Vagina (tissue), 2 donors: ENCODE measurements at places on chromosomes 4 and X.

DNA sequence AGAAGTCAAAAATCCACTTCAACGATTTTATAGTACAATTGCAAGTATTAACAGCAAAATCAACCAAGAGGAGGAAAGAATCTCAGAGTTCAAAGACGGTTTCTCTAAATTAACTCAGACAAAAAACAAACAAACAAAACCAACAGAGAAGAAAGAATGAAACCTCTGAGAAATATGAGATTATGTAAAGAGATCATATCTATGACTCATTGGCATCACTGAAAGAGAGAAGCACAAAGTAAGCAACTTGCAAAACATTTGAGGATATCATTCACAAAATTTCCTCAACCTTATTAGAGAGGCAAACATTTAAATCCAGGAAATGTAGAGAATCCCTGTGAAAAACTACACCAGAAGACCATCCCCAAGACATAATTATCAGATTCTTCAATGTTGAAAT, 370.4 kb downstream of the INPP4B start:
- DNase-seq, result no peak

GRCh38 chr4:962231-963208, 10.8 kb downstream of the DGKQ start:
- DNase-seq, result no peak

DNA sequence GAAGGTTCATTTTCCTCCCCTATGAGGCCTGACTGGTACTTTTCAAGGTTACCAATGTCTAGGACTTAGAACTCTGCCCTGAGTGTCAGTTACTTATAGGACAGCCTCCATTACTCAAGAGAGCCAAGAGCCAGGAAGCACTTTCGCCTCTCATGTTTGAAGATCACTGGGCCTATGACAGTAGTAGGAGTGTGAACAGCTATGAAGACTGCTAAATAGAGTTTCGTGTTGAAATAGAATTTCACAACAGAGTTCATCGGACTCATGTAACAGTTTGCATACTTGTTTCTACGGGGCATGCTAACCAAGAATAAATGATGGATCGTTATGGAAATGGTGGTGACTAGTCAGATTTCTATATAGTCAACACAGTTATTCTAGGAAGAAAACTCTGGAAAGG, 97.8 kb upstream of the GPC4 start:
- DNase-seq, result no peak

DNA sequence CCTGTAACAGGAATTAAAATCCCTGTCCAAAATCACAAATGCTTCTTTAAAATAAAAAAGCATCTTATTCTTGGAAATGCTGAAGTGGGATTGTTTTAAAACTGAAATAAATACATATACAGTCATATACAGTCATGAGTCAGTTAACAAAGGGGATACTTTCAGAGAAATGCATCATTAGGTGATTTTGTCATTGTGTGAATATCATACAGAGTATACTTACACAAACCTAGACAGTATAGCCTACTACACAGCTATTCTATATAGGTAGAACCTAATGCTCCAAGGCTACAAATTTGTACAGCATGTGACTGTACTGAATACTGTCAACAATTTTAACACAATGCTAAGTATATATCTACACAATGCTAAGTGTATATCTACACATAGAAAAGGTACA, 104.3 kb downstream of the BRWD3 start:
- DNase-seq, result no peak

- no peak for DNase-seq
Observed at GRCh38 chr4:160375772-160376452, 1273.0 kb downstream of the RAPGEF2 start.

DNA sequence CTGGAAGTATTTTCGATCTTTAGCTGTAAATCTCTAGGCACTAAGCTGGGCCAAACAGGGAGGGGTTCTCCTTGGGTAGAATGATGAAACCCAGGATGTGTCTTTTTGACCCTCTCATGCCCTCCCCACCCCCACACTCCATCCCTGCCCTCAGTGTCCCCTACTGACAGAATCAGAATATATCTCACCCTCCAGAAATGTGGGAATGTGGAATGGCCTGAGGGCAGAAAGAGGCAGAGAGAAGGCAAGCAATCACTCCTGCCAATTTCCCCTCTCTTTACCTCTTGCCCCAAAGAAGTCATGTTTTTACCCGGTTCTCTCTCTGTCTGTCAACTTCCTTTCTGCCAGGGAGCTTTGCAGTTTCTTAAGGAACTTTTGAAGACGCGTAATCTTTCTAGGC, 34.4 kb downstream of the RAP2C start:
- DNase-seq, result no peak

- no peak for DNase-seq
Observed at GRCh38 chrX:29627833-29628232, 587.5 kb upstream of the MAGEB2 start.

- DNase-seq, result no peak
Observed at GRCh38 chr4:8308856-8309771, 39.6 kb downstream of the HTRA3 start.

GRCh38 chr4:80446248-80446647, 110.7 kb downstream of the CFAP299 start:
- no peak for DNase-seq

DNA sequence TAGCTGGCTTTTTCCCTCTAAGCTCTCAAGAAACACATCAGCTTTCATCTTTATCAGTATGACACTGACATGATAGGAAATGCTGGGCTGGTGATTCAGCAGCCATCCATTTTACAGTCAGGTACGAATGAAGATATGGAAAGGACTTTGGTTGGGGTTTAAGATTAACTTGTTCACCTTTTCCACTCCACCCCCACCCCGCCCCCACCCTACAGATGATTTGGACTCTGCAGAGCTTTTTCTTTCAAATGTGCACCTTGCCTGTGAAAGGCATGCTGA, 132.6 kb downstream of the AKAP4 start:
- no peak for DNase-seq
